ENCODE measurements at places on chromosomes 7 and 10.

DNA sequence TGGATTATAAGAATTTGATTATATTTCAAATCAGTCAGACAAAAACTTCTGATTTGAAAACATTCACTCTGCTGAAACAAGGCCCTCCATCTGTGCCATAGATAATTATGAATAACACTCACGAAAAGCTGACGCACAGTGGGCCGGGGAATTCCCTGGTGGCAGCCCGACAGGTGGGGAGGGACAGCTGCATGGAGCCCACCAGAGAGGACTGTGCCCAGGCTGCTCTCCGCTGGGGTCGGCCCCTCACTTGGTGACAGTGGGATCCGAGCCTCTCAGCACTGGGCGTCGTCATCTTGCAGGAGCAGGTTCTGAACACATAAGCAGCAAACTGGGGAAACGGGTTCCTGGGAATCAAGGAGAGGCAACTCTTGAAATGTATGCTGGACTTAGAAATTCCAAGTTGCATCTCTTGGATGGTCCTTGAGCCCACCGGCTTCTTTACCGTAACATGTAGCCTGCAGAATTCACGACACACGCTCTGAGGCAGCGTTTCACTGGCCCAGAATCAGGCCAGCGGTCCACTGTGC, 41.4 kb downstream of the AFAP1L2 start:
- no peak for DNase-seq

GRCh38 chr10:71280825-71281224, 38.2 kb upstream of the SLC29A3 start:
- DNase-seq: no peak

GRCh38 chr10:113326160-113327111, 226.4 kb upstream of the HABP2 start:
- DNase-seq: no peak

DNA sequence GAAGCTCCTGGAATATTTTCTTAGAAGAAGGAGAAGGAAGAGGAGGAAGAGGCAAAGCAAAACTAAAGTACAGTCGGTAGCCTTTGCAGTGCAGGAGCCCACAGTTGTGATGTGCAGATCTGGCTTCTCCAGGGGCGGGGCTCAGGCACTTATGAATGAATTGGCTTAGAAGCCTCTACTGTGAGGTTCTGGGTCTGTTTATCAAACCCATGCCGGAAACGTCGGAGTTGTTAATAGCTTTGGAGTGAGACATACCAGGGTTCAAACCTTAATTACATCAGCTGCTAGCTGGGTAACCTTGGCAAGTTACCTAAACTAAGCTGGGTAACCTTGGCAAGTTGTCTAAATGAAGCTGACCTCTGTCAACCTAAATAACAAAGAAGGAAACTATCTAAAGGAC, 89.3 kb upstream of the PITRM1 start:
- DNase-seq: no peak

DNA sequence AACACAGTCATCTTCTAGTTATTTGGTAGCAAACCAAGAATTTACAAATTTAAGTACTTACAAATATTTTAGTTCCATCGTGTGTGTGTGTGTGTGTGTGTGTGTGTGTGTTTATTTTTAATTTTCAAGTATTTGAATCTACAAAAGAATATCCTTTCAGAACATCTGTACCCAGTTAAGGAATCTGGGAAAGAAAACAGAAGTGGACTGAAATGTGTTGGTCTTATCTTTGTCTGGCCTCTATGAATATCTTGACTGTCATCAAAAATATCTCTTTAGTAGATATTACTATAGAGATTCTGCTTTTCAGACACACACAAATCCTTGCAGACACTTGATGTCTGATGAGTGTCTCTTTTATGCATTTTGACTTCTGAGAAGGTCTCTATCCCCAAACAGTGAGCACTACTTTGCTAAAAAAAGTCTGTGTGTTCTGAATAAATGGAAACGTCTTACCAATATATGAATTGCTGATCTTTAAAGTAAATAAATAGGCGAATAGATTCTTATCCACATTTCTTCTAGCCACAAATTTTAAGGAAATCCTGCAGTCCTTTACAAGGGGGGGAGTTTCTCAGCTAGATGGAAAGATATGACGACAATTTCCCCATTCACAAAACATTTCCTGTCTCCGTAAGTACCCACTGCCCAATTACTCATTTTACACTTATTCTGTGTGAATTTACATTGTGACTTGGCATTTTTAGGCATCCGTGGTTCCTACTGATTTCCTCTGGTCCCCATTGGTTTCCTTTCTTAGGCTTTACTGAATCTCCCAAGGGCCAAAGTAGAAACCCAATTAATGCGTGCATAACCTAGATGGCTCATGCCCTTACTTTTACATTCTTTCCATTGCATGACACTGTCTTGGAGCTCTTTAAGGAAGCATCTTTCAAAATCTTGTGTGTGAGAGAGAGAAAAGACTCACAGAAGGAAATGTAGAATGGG, 36.0 kb downstream of the NRCAM start:
- DNase-seq: no peak

DNA sequence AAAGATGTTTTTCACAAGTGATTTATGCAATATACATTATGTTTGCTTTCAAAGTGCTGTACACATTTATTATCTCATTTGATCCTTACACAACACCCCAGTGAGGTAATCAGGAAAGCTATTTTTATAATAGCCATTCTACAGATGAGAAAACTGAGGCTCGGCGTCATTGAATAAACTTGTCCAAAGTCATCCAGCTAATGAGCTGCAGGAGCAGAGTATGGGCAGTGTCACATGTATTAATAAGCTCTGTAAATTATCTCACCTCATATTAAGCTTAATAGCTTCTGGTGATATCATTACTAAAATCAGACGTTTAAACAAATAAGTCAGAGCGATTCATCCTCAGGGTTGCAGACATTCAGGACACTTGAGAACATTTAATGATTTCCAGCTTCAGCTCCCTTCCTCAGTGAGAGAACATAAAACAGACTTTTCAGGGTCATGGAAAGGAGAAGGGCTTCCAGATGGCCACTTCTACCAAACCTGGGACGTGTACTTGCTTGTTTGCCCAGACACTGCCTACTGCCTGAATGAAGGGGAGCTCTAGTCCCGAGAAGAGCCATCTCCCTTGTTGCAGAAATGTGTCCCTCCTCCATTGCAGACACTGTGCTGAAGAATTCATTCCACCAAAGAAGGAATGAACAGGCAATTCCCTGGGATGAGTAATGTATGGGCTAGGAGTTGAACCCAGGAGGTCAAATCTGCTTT, 20.5 kb upstream of the FZD1 start:
- DNase-seq: peak; percentile 93

GRCh38 chr10:132534391-132535064, 3.1 kb upstream of the INPP5A start:
- DNase-seq: no peak
